Large intestine (tissue), 12 donors: ENCODE measurements at places on chromosomes 1 and 21. TPM values are rescaled to one million over a fixed set of nuclear protein-coding genes. Genes with fewer than 3 reads are reported as not detected.
A peak's percentile ranks its signal among the peaks of the same experiment; 100 is the strongest.

DNA sequence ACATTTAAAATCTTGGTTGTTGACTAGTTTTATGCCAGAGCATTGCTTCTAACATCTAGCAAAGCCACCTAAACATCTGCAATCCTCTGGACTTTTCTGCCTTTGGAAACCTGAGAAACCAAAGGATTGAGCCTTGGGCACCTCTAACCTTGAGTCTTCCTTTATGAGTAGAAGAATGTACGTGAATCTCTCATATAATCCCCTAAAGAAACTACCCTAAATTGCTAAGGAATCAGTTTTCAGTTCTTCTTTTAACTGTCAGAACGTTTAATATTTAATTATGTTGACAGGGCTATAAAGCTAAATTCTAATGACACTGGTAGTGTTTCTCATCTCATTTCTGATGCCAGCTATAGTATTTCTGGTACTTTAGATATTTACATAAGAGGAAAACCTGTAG, 997.3 kb downstream of the AMY1C start:
- no peaks in the 10 kb centered on the region for H3K36me3 ChIP-seq
- H3K4me3 ChIP-seq, result no peak overlapping the region
- no peak overlapping the region for H3K27ac ChIP-seq

The TPTE gene
- polyA plus RNA-seq, result not detected

DNA sequence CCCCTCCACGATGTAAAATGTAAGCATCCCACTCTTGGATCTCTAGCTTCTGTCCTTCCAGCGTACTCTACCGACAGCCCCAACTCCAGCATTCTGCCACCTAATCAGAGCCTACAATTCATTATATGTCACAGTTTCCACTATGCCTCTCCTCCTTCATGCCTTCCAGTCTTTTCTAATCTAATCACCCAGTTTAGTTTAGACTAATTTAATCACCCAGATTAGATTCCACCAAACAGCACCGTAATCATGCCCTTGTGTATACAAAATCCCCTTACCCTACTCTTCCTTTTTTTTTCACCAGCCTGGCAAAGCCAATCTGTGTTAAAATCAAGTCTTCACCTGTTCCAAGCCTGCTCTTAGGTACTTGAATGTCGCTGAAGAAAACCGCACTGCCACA, 49.8 kb upstream of the KANK4 start:
- no peaks in the 10 kb centered on the region for H3K4me1 ChIP-seq
- H3K36me3 ChIP-seq, result no peaks in the 10 kb centered on the region
- H3K4me3 ChIP-seq, result no peak overlapping the region
- peaks cover 2% of the 10 kb centered on the region for H3K27me3 ChIP-seq
- H3K27ac ChIP-seq, result no peak overlapping the region

The MACO1 gene
- 17.5 TPM for polyA plus RNA-seq

DNA sequence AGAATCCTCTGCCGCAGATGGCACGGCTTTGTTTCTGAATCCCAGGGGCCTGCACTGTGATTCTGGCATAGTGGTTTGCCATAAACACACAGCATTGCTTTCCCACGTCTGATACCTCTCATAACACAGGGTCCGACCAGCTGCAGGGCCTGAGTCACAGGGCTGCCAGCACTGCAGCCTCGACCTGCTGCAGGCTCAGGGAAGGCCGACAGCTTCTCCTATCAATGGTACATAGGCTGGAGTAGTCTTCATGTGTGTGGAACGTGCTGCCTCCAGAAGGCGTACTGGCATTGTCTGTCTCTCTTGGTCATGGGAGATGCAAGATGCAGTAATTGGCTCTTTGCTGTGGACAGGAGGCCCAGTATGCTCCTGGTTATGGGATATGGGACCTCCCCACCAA, 53.5 kb upstream of the PDE9A start:
- no peaks in the 10 kb centered on the region for H3K4me1 ChIP-seq
- H3K4me3 ChIP-seq, result no peak overlapping the region
- no peaks in the 10 kb centered on the region for H3K36me3 ChIP-seq

DNA sequence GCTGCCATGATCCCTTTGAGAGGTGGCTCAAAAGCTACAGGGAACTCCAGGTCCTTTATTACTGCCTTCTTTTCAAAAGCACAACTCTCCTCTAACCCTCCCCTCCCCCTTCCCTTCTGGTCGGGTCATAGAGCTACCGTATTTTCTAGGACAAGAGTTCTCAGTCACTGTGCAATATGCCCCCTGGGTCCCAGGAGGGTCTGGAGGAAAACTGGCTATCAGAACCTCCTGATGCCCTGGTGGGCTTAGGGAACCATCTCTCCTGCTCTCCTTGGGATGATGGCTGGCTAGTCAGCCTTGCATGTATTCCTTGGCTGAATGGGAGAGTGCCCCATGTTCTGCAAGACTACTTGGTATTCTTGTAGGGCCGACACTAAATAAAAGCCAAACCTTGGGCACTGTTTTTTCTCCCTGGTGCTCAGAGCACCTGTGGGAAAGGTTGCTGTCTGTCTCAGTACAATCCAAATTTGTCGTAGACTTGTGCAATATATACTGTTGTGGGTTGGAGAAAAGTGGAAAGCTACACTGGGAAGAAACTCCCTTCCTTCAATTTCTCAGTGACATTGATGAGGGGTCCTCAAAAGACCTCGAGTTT, 3.1 kb downstream of the BTG2 start:
- H3K36me3 ChIP-seq, result peaks cover 39% of the 10 kb centered on the region
- peaks cover 35% of the 10 kb centered on the region for H3K4me1 ChIP-seq
- no peaks in the 10 kb centered on the region for H3K27me3 ChIP-seq

DNA sequence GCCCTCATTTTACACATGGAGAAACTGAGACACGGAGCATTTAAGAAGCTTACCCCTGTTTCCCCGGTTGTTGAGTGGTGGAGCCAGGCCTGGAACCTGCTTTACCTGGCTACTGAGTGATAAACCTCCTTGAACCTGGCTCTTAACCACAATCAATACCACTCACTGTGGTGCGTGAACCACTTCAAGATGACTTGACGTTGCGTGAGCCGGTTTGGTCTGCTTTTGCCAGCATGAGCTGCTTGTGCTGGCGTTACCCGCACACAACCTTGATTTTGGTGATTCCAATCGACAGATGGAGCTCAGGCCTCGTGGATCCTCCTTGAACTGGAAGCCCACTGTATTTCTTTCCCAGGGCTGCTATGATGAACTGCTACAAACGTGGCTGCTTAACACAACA, 6.1 kb upstream of the TINAGL1 start:
- H3K27me3 ChIP-seq, result no peaks in the 10 kb centered on the region
- H3K4me3 ChIP-seq, result no peak overlapping the region
- H3K36me3 ChIP-seq, result no peaks in the 10 kb centered on the region
- DNase-seq, result no peak
- peaks cover 38% of the 10 kb centered on the region for H3K4me1 ChIP-seq

DNA sequence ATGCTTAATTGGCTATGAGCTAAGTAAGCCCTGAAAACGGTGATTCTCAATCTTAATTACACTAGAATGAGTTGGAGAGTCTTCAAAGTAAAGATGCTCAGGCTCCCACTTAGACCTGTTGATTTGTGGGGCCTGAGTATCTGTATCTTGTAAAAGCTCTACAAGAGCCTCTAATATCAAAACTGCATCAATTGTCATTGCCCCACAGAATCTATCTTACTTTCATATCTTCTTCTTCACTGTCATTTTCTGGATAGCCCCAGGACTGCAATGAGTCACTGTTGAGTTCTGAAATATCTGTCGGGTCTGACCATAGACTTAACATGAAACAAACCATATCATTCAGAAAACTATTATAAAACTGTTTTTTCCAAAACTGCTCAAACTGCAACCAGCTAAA, 102.8 kb upstream of the SERTAD4 start:
- DNase-seq, result no peak
- H3K27me3 ChIP-seq, result no peaks in the 10 kb centered on the region
- no peaks in the 10 kb centered on the region for H3K4me1 ChIP-seq
- no peak overlapping the region for H3K4me3 ChIP-seq
- H3K36me3 ChIP-seq, result no peaks in the 10 kb centered on the region

The CGN gene
- polyA plus RNA-seq, result 145 TPM

GRCh38 chr1:170001266-170001665, 73.2 kb downstream of the KIFAP3 start:
- DNase-seq, result peak; percentile 2
- no peak overlapping the region for H3K4me3 ChIP-seq

GRCh38 chr1:181398544-181398943, 84.8 kb upstream of the CACNA1E start:
- no peaks in the 10 kb centered on the region for H3K4me1 ChIP-seq
- H3K4me3 ChIP-seq, result no peak overlapping the region
- H3K36me3 ChIP-seq, result no peaks in the 10 kb centered on the region

DNA sequence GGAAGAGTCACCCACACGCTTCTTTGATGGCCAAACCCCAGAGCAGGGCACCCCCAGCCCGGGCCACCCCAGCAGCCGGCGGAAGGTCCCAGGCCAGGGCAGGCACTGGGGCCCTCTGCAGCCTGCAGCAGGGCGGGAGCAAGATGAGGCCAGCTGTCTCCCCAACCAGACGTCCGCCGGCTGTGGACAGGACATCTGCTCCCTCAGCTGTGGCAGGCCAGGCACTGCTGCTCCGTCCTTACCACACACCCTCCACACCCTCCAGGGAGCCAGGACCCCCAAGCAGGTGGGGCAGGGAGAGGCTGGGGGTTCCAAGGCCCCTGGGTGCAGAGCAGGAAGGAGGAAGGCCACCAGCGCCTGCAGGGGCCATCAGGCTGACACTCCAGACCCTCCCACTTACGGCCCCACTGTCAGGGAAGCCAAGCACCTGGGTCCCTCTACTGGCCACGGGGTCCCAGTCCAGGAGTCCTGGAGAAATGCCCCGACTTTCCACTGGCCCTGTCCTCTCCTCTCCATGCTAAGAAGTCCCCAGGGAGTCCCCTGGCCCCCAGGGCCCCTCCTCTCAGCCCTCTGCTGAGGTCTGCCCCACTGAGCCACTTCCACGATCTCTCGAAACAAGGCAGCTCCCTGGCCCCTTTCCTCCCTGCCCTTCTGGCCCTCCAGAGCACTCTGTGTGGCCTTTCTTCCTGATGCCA, 5.6 kb downstream of the WNT9A start:
- no peak for DNase-seq
- H3K4me3 ChIP-seq, result no peak overlapping the region
- H3K4me1 ChIP-seq, result peaks cover 18% of the 10 kb centered on the region
- peak overlapping the region; percentile 29 for H3K27ac ChIP-seq
- H3K36me3 ChIP-seq, result no peaks in the 10 kb centered on the region
- peaks cover 4% of the 10 kb centered on the region for H3K27me3 ChIP-seq

The AIRE gene
- polyA plus RNA-seq, result 14.3 TPM
